ENCODE measurements at places on chromosomes 4 and X.

DNA sequence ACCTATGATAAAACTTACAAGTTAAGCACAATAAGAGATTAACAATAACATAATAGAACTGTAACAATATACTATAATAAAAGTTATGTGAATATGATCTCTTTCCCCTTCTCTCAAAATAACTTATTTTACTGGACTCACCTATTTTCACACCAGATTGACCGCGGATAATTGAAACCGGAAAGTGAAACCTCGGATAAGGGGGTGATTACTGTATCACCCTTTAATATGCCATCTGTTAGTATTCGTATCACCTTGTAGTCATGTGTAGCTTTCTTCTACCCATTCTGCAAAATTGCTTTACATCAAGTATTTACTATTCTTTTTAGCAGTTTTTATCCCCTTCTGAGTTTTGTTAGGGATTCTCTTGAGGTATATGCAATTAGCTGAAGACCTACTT lies 1.8 kb downstream of the SPCS3 start:
- no peak for DNase-seq

DNA sequence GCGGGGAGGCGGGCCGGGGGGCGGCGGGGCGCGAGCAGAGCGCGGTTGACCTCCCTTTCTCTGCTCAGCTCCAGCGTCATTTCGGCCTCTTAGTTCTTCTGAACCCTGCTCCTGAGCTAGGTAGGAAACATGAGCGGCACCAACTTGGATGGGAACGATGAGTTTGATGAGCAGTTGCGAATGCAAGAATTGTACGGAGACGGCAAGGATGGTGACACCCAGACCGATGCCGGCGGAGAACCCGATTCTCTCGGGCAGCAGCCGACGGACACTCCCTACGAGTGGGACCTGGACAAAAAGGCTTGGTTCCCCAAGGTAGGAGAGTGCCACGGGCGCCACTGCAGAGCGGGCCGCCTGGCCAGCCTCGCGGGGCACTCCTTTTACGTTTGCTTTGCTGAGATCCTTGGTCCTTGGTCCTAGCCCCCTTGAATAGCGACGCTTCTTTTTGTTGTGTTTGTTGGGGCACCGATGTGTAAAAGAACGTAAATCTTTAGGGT lies at the start of gene HTATSF1:
Gene HTATSF1, plus strand, starts transcription at position 37 of the 497 bp plus-strand sequence. Its CDS starts 93 bp downstream, at position 130.
- DNase-seq = no peak

DNA sequence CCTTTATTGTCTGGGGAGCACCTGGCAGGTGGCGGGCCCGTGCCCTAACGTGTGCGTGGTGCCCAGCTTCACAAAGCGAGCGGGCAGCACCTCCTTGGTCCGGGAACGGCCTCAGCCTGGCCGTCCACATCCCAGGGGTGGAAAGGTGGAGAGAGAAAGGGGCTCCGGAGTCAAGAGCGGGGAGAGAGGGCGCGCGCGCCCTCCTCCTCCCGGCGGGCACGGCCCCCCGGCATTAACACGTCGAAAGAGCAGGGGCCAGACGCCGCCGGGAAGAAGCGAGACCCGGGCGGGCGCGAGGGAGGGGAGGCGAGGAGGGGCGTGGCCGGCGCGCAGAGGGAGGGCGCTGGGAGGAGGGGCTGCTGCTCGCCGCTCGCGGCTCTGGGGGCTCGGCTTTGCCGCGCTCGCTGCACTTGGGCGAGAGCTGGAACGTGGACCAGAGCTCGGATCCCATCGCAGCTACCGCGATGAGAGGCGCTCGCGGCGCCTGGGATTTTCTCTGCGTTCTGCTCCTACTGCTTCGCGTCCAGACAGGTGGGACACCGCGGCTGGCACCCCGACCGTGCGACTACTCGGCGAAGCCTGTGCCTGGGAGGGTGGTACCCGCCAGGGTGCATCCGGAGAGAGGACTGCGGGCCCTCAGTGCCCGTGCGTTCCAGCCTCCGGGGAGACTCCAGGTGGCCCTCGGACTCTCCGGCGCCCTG lies at the start of gene KIT:
Gene KIT, plus strand, starts transcription at position 407 of the 701 bp plus-strand sequence. Its CDS starts 58 bp downstream, at position 465.
- DNase-seq = peak; percentile 11

DNA sequence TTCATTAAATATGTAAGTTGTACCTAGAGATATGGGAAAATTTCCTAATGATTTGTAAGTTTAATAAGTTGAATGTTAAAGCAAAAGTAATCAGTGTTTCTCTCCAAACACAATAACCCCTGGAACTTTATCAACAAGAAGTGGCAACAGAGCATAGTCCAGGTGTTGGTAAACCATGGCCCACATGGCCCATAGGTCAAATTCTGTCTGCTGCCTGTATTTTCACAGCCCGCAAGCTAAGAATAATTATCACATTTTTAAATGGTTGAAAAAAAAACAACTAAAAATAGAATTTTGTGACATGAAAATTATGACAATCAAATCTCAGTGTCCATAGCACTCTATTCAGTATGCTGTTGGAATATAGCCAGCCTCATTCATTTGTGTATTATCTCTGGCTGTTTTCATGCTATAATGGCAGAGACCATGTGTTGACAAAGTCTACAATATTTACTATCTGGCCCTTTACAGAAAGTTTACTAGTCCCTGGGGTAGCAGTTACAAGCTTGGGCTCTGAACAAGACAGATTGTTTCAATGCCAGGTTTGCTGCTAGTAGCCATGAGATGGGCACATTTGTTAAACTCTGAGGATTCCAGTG lies 395.8 kb downstream of the GASK1B start:
- no peak for DNase-seq

GRCh38 chr4:183903021-183903760 lies 1.9 kb upstream of the STOX2 start:
- DNase-seq = no peak

DNA sequence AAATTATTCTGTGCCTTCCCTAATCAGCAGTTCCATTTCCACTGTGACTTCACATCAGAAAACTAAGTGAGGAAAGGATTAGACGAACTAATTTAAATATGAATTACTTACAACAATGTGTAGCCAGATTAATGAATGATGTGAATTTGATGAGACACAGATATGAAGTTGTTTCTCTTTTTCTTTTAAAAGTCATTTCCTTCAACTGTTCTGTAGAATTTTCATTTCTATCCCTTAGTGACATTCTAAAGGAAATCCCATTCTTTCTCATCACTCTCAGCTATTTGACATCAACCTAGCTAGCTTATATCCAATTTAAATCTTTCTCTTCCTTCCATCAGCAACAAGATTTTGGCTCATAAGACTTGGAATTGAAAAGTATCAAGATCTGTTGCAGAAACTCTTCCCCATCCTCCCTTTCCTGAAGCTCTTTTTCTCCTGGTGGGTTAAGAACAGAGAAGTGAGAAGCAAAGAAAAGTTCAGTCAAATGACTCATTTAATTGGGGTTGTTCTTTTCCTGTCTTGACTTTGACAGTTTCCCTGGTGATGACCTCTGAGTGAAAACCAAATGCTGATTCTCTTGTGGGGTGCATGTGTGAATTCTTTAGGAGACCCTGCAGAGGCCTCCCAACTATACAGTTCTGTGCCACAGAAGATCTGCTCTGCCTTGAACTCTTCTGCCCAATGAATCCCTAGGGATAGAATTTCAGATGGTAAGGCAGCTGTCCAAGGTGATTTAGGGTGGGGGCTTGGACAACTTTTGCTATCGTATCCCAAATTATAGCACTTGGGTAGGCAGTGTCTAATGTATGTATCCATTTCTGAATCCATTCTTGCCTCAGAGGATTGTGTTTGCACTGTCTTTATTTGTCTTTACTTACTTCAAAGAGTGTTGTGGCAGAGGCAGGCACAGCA lies 232.5 kb upstream of the GPRIN3 start:
- no peak for DNase-seq

DNA sequence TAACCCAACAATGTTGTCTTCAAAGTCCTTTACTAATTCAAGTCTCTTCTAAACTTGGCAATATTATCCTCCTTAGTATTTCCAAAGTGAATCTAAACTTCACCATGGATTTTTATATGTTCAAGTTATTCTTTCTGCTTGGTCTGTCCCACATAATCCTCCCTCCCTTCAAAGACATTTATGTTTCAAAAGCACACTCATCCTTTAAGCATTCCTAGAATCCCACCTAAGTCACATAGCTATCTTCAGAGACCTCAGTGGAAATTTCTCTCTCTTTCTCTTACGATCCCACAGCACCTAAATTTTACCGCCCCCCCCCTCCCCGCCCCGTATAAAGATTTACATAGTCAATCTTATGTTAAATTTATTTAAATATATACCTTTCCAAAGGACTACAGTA lies 314.9 kb upstream of the GRIA3 start:
- DNase-seq = no peak

DNA sequence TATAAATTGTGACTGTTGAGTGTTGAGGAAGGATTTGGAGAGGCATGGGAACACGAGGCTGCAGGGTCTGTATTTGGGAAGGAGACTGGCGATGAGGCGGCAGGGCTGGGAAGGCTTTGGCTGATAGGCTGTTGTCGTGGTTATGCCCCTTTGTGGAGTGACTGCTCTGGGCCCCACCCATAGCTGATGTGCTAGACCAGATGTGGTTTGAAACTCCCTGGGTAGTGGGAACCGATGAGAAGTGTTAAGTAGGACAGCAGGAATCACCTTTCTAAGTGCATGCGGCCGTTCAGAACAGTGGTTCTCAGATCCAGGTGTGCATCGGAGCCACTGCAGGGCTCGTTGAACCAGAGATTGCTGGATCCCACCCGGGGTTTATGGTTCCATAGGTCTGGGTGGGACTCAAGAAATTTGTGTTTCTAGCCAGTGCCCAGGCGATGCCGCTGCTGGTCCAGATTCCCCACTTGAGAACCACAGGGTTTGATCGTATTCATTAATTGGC lies 42.3 kb downstream of the TBC1D14 start:
- DNase-seq = no peak

- no peak for DNase-seq
These were observed 788.9 kb downstream of the RPA4 start for GRCh38 chrX:97672608-97673007.

DNA sequence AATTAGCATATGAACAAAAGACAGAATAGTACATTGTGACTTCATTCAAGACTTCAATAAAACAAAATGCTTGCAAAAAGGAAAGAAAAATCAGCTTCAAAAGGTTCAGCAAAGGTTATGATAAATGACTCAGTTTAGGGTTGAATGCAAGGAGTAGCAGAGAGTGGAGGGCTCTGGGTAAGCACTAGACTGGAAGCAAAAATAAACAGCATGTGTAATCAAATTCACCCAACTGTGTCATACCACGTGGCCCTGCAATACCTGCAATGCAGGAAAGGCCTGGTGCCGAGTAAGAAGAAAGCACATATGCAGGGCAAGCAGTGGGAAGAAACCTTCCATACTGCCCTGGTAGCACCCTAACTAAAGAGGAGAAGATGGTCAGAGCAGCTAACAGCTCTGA lies 88.7 kb downstream of the ATP11C start:
- no peak for DNase-seq

All from stimulated activated CD4-positive, alpha-beta T cell treated with anti-CD3 and anti-CD28 coated beads, Interleukin-12 subunit alpha, Interleukin-12 subunit beta, amount 100 ng/mL, for 4 hours (primary cell).